Stimulated activated CD8-positive, alpha-beta memory T cell treated with anti-CD3 and anti-CD28 coated beads, Interleukin-15, amount 100 ng/mL, for 4 hours (primary cell): ENCODE measurements at places on chromosomes 5 and 9.

DNA sequence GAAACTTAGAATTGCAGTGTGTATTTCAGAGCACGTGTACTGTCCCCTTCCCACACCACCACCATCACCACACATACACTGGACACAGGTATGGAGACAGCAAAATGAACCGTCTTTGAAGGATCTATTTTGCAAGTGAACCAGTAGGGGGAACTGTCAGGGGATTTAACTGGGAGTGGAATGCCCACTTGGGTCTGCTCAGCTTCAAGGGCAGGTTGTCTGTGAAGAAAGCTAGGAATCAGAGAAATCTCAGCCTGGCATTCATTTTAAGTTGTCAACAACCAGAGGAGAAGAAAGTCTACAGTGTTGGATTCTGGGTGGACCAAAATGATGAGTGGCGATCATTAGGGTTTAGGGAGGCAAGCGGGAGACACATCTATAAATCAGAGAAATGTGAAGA is 147.0 kb downstream of the DCP2 start:
- no peak for DNase-seq

- DNase-seq = no peak
Measured at GRCh38 chr5:159825551-159826051, 90.7 kb upstream of the ADRA1B start.

GRCh38 chr9:129648092-129648763 is 6.3 kb upstream of the ASB6 start:
- no peak for DNase-seq

DNA sequence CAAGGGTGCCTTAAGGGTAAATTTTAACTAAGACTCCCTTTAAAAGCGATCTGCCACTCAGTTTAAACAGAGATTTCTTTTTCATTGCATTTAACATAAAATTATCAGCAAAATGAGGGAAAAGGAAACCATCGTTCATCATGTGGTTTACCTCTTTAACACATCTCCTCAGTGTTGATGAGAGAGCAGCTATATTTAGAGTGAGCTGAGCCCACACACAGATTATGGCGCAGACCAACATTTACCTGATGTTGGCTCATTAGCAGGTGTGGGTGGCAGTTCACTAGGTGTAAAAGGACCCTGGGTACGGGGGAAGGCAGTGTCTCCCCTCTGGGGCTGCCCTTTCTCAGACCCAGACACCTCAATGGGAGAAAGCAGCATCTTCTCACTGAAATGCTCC is 149.8 kb downstream of the ENTREP1 start:
- DNase-seq = no peak

- no peak for DNase-seq
Measured at GRCh38 chr5:79795764-79796398, 106.2 kb downstream of the CMYA5 start.

DNA sequence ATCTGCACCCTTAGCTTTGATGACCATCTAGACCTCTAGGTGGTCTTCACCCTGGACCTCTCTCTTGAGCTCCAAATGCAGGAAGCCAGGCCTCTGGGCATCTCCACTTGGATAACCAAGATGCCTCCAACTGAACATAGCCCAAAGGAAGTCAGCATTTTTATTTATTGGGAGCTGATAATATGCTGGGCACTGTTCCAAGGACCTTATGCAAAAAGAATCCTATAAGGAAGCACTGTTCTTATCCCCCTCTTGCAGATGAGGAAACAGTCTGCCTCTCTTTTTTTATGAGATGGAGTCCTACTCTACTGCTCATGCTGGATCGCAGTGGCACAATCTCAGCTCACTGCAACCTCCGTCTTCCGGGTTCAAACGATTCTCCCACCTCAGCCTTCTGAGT is 219.9 kb downstream of the CDK5RAP2 start:
- DNase-seq = no peak

DNA sequence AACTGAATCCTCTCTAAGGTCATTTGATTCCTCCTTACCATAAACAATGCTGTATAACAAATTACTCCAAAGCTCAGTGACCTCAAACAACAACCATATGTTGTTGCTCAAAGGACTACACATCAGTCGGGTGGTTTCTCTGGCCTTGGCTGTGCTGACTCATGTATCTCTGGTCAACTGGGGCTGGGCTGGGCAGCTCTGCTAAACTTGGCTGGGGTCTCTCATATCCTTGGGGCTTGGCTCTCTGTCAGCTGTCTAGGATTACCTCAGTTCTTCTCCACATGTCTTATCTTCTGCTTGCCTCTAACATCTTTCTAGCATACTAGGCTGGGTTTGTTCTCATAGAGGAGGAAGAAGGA is 86.4 kb downstream of the GALNT10 start:
- DNase-seq = no peak

DNA sequence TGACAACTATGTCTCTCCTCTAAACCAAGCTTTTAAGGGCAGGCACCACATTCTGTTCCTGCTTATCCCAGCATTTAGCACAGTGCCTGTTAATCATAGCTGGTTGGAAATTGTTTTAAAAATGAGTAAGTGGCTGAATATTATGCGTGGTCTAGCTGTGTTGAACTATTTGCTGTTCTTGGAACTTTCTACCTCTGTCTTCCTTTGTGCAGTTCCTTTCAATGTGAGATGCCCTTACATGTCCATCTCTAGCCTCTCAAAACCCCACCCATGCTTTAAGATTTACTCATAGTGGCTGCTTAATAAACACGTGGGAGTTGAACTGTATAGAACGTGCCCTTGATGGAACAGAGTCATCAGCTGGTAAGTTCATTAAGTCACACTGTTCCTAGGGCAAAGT is 34.5 kb downstream of the C9orf57 start:
- no peak for DNase-seq

- no peak for DNase-seq
Measured at GRCh38 chr5:63655043-63655442, 307.2 kb downstream of the HTR1A start.

DNA sequence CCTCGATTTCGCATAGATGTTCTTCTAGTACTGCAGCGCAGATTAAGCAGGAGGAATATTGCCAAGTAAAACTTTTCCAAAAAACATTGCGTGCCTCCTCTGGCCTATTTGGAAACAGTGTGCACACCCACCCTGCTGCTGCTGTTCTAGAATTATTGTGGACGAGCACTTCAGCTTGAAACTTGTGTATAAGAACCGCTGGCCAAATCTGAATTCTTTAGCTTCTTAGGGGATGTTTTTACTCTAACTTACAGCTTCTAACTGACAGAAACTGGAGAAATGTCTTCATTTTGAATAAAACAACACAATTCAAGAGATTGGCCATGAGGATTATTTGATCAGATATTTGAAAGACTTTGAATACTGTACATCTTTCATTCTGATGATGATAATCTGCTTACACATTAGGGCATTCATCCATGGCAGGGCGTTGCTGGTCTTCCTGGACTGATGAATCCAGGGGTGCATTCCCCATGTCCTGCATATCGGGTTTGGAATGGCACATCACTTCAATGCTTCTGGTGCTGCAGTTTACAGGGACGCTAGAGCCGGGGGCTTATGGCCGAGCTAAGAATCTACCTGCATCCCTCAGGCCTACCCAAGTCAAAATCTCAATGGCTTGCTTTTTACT is 6.5 kb downstream of the ADAMTS16 start:
- DNase-seq = no peak

DNA sequence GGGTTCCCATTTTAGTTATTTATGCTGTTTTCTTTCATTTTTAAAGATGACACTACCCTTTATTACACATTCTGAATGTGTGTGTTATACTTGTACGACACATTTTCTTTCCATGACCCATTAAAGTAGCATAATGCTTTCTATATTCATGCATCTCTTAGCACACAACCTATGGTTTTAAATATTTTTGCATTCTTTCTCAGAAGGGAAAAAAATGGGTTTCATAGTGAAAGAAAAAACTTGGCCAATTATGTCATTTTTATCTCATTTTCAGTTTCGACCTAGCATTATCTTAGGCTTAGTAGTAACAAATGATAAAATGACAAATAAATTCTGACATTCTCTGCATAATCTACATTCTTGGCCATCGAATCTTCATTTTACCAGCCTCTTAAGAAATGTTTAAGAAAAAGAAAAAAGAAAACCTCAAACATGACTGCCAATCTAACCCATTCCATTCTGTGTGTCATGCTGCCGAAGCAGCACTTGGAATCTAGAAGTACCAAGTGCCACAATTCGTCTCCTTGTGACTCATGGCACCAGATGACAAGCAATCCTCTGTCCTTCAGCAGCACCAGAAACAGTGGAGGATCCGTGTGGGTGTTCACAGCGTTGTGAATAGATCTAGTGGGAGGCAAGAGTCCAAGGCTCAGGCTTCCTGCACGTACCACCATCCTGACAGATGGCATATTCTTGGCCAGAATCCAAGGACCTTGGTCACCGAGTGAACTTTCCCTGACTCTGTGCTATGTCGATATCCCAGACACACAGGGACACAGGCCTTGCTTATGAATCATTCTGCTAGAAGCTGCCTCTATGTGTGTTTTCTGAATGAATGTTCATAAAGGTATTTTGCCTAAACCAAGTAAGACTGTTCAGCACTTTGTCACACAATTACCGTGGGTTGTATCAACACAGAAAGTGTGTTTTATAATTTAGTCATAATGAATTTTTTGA is 502.7 kb downstream of the NR2F1-AS1 start:
- DNase-seq = no peak

DNA sequence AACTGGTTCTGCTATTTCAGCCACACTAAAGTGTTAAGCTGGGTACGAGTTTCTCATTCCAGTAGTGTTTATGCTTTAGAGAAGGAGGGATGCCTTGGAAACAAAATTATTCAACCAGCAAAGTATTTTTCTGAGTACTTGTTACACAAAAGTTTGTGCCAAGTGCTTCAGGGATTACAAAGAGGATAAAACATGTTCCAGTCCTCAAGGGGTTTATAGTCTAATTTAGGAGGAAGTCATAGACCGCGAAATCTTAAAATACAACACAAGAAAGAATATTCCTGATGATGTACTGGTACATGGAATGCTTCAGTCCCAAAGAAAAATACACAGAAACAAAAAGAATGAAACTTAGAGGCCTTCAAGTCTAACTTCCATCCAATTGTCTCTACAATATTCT is 85.4 kb upstream of the NR4A3 start:
- no peak for DNase-seq

- DNase-seq = no peak
Measured at GRCh38 chr5:11595045-11595444, 309.2 kb downstream of the CTNND2 start.

DNA sequence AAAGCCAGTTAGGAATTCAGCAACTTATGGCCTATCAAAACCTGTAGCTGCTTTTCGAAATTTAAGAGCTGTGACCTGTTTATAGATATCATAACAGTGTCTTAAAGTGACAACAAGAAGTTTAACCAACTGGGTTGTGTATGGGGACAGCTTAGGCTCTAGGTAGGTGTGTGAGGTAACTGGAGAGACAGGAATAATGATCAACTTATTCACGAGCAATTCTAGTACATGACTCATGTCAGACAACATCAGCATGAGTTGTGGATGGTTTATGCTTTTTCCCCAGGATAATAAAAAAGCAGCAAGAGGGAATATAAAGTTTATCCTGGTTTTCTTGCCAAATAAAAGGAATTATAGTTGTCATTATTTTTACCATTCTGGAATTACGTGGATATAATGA is 88.6 kb downstream of the GDNF start:
- no peak for DNase-seq

DNA sequence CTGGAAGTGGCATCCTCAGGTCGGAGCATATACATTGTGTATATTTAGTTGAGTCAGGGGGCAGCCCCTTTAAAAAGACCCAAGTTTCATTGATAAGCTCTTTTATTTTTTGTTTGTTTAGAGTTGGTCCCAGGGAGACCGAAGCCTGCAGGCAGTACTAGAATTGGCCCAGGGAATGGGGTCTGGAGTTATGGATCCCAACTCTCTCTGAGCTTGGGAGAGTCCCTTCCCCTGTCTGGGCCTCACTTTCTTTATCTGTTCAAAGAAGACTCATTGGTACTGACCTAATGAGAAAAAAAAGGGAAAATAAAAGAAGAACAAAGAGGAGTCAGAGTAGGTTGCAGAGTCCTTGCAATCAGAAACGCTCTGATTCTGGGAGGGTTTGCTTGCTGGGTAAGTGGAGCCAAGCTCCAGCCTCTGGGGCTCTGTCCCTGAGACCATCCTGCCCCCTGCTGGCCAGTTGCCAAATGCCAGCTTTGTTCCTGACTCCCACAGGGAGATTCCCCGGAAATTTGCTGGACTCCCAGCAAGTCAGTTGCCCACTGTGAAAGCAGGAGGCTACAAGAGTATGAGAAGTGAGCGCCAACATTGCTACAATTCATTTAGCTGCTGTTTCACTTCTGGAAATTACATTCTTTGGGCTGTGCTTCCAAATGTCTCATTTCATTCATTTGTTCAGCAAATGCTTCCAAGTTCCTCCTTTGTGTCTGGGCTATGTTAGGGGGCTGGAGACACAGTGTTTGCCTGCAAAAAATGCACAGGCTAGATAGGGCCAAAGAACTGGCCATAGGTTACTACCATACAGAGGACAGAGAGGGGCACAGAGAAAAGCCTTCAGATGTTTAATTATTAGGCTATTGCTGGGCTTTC is 156.2 kb downstream of the MELK start:
- no peak for DNase-seq

GRCh38 chr9:102087141-102087540 is 348.7 kb upstream of the GRIN3A start:
- no peak for DNase-seq

- DNase-seq = no peak
Measured at GRCh38 chr9:14106699-14107098, 207.2 kb downstream of the NFIB start.

- no peak for DNase-seq
Measured at GRCh38 chr9:128153060-128153946, 4.0 kb downstream of the LCN2 start.

DNA sequence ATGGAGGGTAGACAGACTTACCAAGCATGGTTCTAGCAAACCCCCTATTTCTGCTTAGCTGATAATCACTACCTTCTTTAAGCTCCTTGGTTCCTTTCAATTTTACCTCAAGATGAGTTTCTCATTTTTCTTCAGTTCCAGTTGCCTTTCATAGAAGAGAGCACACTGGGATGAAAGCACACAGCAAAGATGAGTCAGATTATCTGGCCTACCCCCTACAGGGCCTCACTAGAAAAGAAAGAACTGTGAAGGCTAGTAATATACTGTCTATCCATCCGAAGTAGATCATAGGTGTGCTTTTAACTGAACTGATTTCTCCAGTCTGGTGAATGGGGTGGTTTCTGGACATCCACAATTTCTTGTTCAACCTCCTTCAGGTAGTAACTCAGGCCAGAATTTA is 122.5 kb downstream of the TRPM3 start:
- DNase-seq = no peak

- no peak for DNase-seq
Measured at GRCh38 chr5:91179018-91179417, 204.1 kb downstream of the ARRDC3 start.
